Stimulated activated CD8-positive, alpha-beta memory T cell treated with anti-CD3 and anti-CD28 coated beads, Interleukin-4, amount 100 ng/mL, for 1 hour (primary cell): ENCODE measurements at places on chromosomes 11 and 22.

- no peak for DNase-seq
Observed at GRCh38 chr11:132972565-132972964, 559.7 kb downstream of the OPCML start.

- DNase-seq, result no peak
Observed at GRCh38 chr11:132158696-132159095, 788.3 kb downstream of the NTM start.

DNA sequence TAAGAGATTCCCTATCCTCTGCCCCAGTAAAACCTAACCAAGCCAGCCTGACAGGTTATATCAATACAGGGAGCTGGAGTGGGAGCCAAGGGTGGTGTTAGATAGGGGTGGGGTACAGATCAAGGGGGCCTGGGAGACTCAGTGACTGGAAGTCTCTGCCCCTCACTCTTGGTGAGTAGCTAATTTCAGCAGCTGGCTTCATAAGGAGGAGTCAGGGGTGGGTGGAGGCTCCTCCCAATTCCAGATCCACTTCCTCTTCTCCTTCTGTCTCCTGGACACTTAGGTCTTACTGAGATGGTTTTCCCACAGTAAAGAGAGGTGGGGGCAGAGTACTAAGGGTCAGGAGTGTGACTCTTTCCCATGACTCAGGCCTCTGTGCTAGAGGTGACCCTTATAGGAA lies 1.1 kb upstream of the VSIG2 start:
- DNase-seq, result no peak

GRCh38 chr11:3109921-3110706 lies 52.9 kb upstream of the CARS1 start:
- DNase-seq, result no peak

DNA sequence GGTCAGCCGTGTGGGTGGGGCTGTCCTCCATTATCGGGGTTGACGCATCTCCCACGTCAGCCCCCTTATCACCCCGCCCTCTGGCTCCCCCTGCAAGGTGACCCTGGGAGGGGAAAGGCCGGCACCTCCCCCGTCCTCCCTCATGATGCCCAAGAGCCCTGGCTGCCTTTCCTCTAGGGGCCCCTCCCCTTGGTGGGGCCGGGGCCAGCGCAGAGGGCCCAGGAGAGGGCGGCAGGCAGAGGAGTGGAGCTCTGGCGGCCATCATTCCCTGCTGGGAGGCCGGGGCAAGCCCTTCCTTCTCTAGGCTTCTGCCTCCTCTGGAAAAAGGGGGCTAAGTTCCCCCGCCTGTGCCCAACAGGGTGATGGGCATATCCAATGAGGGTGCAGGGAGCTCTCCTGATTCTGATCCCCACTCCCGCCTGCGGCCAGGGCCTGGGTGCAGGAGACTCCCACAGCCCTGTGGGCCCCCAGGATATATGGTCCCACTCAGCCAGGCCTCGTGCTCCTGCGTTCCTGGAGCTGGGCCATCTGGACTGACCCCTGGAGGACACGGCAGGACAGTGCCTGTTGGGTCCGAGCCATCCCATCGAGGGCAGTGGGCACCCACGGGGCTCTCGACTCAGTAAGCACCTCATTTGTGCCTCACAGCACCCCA lies 12.3 kb downstream of the MYRF start:
- DNase-seq, result no peak

DNA sequence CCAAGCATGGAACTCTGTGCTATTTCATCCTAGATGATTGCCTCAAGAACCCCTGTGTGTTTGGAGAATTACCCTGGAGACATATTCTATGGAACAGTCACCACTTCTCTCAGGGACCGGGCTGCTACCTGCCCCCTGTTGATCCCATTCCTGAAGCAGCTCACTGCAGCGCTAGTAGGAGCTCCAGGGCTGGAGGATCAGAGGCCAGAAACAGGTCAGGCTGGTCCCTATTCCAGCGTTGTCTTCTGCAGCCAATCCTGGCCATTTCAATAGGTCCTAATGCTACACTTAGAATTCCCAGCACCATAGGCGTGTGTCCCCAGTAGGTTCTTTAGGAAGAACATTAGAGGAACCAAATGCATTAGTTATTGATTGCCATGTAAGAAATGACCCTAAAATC lies 48.9 kb downstream of the BTG4 start:
- DNase-seq, result no peak

GRCh38 chr11:65426839-65427690 lies 4.5 kb downstream of the NEAT1 start:
- DNase-seq, result no peak
